Cardiac septum (tissue), 1 donor: ENCODE measurements at places on chromosomes 16 and 17.

GRCh38 chr16:83004868-83005652 lies 378.3 kb downstream of the CDH13 start:
- DNase-seq = no peak

DNA sequence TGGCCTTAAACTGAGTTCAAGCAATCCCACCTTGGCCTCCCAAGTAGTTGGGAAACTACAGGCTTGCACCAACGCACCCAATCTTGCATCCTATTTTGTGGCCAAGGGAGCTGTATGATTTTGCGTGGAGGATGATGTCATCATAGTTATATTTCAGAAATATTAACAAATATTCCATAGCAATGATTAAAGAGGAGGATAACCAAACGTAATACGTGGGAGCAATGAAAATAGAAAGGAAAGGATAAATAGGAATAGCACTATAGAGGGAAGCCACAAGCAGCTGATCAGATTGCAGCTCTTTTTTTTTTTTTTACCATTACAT lies 2.2 kb upstream of the YWHAE start:
- no peak for DNase-seq

GRCh38 chr16:29862383-29862883 lies 593 bp downstream of the CDIPT start:
- DNase-seq = no peak

GRCh38 chr17:9643611-9644010 lies 1.7 kb upstream of the USP43 start:
- no peak for DNase-seq

DNA sequence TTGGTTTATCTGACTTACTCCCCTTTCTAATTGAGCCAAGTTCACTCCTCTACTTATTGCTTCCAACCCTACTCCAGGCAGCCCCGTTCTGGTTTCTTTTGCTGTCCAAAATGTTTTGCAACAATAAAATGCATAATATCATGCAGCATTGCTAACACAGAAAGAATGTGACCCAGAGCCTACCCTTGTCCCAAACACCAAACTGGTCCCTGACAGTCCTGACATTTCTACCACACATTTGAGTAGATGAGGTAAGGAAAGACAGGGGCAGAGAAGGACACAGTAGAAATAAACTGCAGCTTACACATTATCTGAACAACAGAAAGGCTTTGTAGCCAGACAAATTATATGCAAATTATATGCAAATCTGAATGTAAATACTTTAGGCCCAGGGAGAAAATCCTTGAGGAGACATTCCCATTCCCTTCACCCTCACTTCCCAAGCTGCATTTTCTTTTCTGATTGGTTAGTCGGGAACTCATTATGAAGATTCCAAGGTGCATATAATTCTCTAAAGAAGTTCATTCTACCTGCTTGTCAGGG lies 31.6 kb downstream of the SOX9 start:
- DNase-seq = no peak

DNA sequence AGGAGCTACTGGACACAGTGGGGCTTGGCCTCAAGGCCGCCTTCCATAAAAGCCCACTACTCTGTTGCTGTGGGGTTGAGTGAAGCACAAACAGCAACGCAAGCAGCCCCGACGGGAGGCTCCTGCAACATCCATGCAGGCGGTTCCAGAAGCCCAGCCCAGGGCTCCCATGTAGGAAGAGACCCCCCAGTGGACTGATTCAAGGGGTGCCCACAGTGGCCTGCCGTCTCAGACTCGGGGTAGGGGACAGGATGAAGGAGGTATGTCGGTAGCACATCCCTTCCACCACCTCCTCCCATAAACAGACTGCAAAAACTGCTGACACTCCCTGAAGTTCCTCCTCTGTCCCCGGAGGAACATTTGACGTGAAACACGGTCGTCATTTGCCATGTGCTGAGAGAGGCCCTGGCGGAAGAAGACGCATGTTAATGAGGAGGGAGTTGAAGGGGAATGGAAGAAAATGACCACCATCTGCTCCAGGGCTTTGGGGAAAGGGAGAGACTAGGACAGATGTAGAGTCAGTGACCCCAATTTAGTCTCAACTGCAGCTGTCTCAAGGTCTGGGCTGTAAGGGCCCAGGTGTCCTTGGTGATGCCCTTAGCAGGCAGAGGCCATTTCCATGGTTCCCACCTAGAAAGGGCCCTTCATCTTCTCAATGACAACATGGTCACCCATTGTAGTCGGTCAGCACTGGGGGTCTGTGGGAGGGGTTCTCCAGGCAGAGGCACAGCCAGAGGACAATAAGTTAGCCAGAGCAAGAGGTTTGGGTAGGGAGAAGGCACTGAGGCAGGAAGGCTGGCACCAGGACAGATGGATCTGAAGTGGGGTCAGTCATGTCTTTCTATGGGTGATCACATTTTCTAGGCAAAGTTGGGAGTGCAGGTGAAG lies 200.6 kb downstream of the CPPED1 start:
- no peak for DNase-seq

- DNase-seq = no peak
Observed at GRCh38 chr17:74404789-74405188, 27.1 kb upstream of the GPRC5C start.

DNA sequence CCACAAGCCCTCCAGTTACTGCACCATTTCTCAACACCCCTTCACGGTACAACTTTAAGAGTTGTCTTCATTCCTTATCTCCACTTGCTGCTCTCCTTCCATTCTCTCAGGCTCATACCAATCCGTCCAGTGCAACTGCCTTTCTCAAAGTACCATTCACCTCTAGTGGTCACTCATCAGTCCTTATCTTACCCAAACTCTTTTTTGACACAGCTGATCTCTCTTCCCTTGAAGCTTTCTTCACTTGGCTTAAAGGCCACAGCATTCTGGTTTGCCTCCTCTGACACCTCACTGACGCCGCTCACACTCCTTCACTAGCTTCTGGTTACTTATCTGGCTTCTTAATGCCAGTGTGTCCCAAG lies 24.9 kb downstream of the UBE2G1 start:
- DNase-seq = no peak

GRCh38 chr16:782258-782657 lies 5.9 kb downstream of the RPUSD1 start:
- DNase-seq = no peak

DNA sequence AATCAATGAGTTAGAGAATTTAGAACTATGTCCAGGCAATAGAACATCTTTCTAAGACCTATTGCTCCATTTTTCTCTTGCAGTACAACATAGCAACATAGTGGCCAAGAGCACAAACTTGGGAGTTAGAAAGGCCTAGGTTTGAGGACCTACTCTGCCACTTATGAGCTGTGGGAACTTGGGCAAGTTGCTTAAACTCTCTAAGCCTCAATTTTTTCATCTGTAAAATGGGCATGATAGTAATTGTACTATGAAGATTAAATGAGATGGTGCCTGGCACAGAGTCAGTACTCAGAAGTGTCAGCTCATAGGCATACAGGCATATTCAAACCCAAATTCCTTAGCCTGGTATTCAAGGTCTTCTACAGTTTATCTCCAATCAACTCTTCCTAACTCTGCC lies 25.1 kb downstream of the IRX5 start:
- DNase-seq = no peak

- peak; percentile 35 for DNase-seq
Observed at GRCh38 chr16:23323224-23324030, 21.3 kb downstream of the SCNN1B start.

DNA sequence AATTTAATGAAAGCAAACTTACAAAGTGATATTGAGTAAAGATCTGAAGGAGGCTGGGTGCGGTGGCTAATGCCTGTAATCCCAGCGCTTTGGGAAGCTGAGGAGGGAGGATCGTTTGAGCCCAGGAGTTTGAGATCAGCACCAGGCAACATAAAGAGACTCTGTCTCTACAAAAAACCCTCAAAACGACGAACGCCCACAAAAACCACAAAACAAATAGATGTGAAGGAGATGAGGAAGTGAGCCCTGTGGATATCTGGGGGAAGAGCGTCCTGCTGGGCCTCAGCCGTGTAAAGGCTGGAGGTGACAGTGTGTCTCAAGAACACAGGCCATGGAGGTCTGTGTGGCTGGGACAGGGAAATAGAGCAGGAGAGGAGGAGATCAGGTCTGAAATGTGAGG lies 68.8 kb downstream of the ITFG1 start:
- no peak for DNase-seq

GRCh38 chr16:10554569-10554968 lies 25.8 kb downstream of the EMP2 start:
- DNase-seq = no peak

DNA sequence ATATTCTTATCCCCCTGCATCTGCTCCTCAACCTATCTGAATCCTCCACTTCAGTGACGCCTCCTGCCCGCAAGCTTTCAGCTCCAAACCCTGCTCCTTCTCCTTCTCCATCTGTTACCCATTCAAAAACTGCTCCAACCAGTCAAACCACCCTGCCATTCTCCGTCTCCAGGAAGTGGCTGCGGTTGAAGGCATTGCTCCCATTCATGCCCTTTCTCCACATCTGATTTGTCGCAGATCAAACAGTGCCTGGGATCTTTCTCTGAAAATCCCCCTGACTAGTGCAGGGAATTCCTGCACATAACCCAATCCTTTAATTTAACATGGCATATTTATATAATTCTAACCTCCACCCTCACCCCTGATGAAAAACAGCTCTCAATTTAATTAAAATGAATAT lies 56.3 kb downstream of the SLFN5 start:
- no peak for DNase-seq

- no peak for DNase-seq
Observed at GRCh38 chr16:9327253-9327652, 235.8 kb downstream of the HAPSTR1 start.

DNA sequence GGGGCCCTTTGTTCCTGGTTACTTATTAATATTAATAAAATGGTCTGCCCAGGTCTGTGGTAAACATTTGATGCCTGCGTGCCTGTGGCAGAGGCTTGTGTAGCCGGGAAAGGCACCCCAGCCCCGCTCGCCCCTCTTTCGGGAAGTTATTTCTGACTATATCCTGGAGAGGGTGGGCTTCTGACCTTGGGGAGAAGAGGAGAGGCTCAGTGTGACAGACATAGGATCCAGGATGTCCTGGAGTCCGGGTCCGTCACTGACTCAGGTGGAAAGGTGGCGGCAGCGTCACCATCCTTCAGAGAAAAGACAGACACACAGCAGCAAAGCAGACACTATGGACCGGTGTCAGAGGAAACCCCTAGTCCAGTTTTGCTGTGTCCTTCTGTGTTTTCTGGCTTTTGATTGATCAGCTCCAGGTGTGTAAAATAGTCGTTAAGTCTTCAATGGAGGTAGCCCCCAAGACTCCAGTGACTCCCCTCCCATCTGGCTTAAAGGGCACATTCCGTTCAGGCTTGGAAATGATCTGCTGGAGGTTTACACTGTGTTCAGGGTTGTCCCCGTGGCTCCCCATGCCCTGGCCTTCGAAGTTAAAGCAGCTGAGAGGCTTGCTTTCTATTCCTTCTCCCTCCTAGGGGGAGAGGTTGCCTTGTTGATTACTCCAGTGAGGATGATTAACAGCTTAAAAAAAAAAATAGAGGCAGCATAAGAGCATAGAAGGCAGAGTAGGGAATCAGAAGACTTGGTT lies 81.6 kb downstream of the CCDC182 start:
- no peak for DNase-seq

- DNase-seq = no peak
Observed at GRCh38 chr16:31088459-31089183, at the start of gene PRSS53. Gene PRSS53, minus strand, starts transcription at chr16:31088943. Its CDS starts 134 bp downstream, at chr16:31088809.

- no peak for DNase-seq
Observed at GRCh38 chr17:57215317-57215716, 41.0 kb upstream of the MSI2 start.

DNA sequence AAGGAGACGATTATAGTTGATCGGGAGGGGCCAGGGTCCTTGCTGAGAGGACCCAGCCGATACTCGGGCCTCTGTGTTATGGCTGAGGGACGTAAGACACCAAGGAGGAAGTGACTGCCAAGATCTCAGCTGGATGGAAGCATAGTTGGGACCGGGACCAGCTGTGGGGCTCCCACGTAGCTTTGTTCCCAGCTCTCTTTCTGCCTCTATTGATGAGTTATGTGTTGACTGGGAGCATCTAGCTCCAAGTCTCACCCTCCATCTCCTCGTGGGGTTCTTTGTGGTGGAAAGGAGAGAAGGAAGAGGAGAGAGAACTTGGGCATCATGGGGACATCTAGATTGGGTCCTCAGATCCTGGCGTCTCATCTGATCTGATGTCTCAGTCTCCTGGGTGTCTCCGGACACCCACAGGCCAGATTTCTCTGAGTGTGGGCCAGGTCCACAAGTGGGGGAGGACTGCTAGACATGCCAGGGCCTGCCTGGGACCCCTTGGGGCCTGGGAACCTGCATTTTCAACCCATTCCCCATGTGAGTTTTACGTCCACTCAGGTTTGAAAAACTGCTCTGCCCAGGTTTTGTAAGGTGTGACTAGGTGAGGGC lies 1.0 kb downstream of the MGRN1 start:
- DNase-seq = no peak

GRCh38 chr16:83906683-83907082 lies 7.8 kb downstream of the MLYCD start:
- DNase-seq = no peak

GRCh38 chr16:65728167-65728566 lies 606.3 kb upstream of the CDH11 start:
- DNase-seq = no peak

DNA sequence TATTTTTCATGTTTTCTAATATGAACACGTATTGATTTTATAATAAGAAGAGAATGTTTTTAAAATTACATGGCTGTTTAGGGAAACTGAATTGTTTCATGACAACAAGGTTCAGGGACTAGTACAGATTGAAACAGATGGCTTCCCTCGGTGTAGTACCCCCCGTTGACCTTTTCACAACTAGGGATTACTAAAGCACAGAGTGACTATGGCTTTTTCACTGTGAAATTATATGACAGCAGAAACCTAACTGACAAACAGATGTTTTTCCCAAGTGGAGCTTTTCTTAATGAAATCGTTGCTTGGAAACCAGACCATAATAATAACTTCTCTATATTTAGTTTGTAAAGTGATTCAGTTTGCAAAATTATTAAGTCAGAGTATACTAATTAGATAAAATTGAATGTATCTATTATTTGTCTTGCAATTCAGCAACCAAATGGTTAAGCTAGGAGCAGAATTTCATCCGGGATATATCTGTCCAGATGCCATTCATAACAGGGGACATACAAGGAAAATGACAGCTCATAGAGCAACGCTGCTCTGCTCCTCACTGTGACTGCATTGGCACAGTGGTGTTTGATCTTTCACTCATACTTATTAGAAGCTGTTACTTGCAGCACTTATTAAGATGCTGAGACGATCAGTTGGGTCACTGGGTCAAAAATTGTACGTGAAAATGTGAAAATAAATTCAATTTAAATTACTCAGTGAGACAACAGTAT lies 111.7 kb downstream of the TANGO6 start:
- no peak for DNase-seq

DNA sequence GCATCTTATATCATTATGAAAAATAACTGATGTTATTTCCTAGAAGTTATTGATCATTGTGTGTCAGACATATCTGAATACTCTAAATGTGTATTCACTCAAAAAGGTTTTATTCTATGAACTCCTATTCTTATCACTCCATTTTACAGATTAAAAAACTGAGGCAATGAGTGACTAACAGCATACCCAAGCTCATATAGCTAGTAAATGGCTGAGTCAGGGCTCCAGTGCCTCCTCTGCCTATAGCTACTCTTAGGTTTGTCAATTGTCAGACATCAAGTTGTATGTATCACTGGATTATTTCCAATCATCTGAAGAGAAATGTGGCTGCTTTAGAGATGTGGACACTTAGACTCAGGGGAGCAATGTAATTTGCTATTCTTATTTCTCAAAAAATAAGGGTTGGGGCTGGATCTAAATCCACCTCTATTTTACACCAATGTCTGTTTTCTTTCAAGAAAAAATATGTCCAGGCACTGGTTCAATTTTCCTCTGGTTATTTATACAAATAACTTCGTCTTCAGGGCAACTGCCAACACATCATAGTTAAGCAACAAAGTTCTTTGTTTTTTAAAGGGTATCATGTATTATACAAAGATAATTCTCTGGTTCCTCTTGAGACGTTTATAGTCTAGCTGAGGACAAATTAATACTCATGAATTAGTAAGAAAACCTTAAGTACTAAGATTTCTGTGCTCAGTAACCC lies 328.9 kb upstream of the MAF start:
- DNase-seq = no peak
